ENCODE measurements at places on chromosomes 3 and 15.

- no peak for DNase-seq
These were observed 198.4 kb downstream of the FHIT start for GRCh38 chr3:61052851-61053250.

- DNase-seq, result no peak
These were observed 158.7 kb downstream of the GBE1 start for GRCh38 chr3:81602781-81603180.

GRCh38 chr3:16363636-16364035 lies 98.6 kb downstream of the OXNAD1 start:
- DNase-seq, result no peak

- DNase-seq, result peak; percentile 2
These were observed 81.0 kb upstream of the BNC1 start for GRCh38 chr15:83365370-83365938.

DNA sequence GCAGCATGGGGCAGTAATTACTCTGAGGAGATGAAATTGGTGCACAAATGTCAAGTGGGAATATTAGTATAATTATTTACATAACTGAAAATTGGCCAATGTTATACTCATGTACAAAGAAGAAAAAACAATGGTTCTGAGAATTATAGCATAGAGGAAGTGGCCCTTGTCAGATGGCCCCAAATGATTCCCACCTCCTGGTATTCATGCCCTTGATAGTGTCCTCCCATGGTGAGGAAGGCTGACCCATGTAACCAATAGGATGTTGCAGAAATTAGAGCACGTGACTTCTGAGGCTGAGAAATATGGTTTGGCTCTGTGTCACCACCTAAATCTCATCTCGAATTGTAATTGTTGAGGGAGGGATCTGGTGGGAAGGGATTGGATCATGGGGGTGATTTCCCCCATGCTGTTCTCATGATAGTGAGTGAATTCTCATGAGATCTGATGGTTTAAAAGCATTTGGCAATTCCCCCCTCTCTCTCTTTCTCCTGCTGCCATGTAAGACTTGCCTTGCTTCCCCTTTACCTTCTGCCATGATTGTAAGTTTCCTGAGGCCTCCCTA lies 368.5 kb downstream of the SHQ1 start:
- DNase-seq, result no peak

- DNase-seq, result no peak
These were observed 169.8 kb upstream of the ROBO1 start for GRCh38 chr3:79937567-79937966.

DNA sequence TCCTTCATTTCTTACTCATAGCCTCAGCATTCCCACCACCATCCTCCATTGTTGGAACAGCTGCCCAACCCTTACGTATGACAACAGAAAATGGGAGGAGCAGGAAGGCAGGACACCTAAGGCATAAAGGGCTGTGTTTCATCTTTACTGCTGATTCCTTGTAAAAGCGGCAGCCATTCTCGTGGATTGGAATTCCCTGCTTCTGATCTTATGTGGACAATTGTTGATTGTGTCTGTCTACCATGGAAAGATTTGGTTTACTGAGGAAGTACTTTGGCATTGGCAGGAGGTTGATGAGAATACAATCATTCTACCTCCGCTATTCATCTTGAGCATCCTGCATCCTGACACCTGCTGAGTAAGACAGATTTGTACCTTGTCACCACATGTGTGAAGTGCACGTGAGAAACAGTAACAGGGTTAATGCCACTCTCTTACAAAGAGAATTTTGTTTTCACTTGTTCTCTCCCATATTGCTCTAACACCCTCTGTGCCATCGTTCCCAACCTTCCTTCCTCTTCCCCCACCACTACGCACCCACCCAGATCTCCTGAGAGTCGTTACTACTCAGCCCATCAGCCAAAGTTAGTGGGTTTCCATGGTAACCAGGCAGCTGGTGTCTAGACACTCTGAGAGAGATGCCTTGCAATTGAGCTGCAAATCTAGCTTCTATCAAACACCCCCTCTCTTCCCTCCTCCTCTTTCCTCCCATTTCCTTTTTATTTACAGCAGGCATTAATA lies 75.7 kb downstream of the GAP43 start:
- DNase-seq, result no peak

- DNase-seq, result no peak
These were observed 83.2 kb downstream of the MB21D2 start for GRCh38 chr3:192834428-192834827.

- no peak for DNase-seq
These were observed 13.3 kb upstream of the TNFSF10 start for GRCh38 chr3:172536505-172536904.

- DNase-seq, result no peak
These were observed 512.6 kb downstream of the MECOM start for GRCh38 chr3:169150920-169151319.

DNA sequence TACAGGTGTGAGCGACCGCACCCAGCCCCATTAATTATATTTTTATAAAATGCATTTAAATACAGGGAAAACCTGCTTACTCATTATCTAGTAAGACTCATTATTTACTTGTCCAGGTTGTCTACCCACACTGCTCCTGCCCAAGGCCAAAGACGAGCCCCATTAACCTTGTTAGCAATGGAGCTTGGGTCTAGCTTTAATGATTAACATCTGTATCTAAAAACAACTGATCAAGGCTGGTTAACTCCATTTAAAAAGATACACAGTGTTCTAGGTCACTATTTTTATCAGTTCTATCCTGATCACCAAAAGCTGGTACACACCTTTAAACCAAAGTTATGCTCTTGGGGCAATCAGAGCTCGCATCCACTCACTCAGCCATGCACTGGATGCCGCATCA lies 10.4 kb upstream of the NCKIPSD start:
- DNase-seq, result no peak

- no peak for DNase-seq
These were observed 239.0 kb downstream of the SQOR start for GRCh38 chr15:45873781-45874180.

DNA sequence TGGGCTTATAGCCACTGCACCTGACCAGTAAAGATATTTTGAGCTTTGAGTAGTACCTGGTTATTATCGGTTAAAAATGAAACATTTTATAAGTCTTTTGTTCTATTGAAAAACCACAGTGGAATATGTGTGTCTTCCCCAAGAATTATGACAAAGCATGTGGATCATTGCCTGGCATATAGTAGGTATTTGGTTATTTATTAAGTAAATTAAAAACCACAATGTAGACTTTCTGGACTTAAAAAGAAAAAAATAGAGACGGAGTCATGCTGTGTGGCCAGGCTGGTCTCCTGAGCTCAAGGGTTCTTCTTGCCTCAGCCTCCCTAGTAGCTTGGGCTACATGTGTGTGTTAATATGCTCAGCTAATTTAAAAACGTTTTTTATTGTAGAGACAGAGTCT lies 43.5 kb downstream of the UBE2E2 start:
- DNase-seq, result no peak

DNA sequence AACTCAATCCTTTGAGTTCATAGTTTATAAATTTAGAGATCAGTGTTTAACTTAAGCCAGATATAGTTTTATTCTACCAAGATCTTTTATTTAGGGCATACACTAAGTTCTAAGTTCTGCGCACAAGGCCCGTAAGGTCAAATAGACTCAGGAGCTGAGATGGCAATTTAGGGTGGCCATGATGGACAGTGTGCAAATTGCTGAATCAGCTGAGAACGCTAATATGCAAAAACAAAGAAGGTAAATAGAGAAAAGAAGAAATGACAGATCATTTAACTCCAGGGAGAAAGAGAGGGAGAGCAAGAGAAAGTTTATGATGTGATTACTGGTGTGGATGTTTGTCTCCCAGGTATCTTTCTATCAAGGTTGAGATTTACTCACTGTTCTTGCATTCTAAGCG lies 678.5 kb downstream of the OTOL1 start:
- no peak for DNase-seq

DNA sequence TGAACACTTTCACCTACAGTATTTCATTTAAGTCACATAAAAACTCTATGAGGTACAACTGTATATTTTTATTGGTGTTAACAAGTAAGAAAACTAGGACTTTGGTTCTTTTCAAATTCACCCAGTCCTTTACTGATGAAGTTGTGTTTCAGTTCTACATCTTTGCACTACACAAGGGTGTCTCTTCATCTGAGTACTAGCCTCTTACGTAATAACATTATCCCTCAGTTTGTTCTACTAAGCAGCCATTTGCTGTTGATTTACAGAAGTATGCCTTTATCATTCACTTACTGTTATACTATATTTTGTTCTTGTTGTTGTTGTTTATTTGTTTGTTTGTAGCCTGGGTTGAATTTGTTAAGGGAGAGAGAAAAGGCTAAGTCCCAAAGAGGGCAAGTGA lies 311.9 kb downstream of the PLOD2 start:
- no peak for DNase-seq

DNA sequence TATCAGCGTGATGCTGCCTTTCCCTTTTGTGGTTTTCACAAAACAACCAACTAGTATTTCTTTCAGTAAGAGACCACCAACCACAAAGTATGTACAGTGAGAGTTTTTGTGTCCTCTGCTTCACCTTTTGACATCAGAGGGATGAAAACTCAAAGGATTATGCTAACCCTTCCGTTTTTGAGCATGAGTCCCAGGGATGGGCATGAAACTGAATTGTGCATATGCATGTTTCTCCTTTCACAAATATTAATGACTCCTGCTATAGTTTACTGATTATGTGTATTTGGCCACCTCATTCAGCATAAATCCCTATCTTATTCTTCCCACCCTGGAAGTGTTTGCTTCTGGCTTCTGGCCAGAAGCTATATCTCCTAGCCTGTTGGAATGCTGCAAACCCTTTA lies 59.2 kb downstream of the RSRC1 start:
- DNase-seq, result no peak

DNA sequence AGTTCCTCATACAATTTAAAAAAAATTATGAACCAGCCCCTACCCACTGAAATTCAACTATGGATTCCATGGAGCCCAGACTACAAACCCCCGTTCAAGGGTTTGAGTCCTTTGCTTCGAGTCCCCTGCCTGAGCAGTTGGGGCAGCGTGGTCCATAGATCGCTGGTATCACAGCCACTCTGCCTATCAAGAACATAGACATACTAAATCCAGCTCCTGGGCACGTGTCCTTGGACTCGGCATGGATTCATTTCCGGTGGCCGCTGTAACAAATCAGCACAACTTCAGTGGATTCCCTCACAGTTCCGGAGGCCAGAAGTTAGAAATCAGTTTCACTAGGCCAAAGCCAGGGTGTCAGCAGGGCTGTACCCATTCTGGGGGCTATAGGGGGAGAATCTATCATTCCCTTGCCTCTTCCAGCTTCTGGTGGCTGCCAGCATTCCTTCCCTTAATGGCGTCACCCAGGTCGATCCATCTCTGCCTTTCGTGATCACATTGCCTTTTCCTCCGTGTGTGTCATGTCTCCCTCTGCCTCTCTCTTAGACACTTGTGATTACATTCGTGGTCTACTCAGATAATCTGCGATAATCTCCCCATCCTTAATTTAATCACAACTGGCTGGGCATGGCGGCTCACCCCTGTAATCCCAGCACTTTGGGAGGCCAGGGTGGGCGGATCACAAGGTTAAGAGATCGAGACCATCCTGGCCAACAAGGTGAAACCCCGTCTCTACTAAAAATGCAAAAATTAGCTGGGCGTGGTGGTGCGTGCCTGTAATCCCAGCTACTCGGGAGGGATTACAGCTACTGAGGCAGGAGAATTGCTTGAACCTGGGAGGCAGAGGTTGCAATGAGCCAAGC lies 4.6 kb upstream of the TMEM44 start:
- DNase-seq, result no peak

DNA sequence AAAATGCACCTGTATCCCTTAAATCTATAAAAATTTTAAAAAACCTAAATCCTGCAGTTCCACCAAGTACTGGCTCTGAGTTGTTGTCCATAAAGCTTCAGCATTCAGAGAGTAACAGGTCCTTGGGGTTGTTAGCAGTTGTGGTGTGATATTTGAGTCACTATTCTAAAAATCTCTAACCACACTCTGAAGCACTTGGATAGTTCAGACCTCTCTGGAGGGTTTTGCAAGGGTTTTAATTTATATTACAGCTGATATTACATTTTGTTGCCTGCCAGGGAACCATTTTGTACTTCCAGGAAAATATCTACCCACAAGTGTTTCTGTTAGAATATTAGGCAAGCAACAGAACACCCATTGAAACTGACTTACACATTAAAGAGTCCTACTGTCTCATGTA lies 255.6 kb downstream of the TBL1XR1 start:
- DNase-seq, result no peak

DNA sequence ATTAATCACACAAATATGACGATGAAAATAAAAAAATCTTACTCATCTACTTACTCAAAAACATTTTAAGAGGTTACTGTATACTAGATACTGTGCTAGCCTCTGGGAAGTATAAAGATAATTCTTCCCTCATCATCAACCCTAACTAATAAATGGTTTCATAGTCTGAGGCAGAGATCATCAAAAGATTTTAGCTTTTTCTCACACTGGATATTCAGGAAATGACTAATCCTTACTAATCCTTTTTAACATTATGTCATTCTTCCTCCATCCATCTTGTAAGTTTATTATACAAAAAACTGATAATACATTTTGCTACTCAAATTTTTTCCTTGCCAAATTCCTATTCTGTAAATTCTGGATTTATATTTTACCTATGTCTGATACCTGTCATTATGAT lies 29.7 kb downstream of the ACAD11 start:
- no peak for DNase-seq

All from stimulated activated CD4-positive, alpha-beta T cell treated with anti-CD3 and anti-CD28 coated beads, Interleukin-12 subunit alpha, Interleukin-12 subunit beta, amount 100 ng/mL, for 4 hours (primary cell).